ENCODE measurements at places on chromosomes 7 and 10. TPM values are rescaled to one million over a fixed set of nuclear protein-coding genes. Genes with fewer than 3 reads are reported as not detected.

The NKX1-2 gene
- not detected for total RNA-seq

The PNLIPRP1 gene
- total RNA-seq: not detected

The FGFR2 gene
- 22.9 TPM for total RNA-seq

The SPDYE1 gene
- not detected for total RNA-seq

The MKI67 gene
- total RNA-seq: 21.0 TPM

The OPN1SW gene
- not detected for total RNA-seq

The THSD7A gene
- total RNA-seq: 4.1 TPM

The LIPJ gene
- not detected for total RNA-seq

The IFT22 gene
- total RNA-seq: 3.3 TPM

The AKR1C8 gene
- total RNA-seq: not detected

The OPN4 gene
- total RNA-seq: not detected

The PIP gene
- total RNA-seq: not detected

The RHOBTB1 gene
- total RNA-seq: 5.1 TPM

The CFAP70 gene
- 2.9 TPM for total RNA-seq

DNA sequence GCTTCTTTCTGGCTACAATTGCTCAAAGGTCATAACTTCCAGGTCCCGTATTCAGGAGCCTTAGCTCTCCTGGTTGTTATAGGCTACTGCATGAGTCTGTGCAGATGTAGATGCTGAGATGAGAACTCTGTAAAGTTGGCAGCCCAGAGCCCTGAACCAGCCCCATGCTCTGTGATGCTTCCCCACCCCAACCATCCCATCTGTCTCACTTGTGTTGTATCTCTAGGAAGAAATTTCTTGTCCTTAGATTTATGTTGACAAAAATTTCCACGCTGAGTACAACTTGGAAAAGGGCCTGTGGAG is 61.2 kb upstream of the EEPD1 start:
- DNase-seq: no peak

DNA sequence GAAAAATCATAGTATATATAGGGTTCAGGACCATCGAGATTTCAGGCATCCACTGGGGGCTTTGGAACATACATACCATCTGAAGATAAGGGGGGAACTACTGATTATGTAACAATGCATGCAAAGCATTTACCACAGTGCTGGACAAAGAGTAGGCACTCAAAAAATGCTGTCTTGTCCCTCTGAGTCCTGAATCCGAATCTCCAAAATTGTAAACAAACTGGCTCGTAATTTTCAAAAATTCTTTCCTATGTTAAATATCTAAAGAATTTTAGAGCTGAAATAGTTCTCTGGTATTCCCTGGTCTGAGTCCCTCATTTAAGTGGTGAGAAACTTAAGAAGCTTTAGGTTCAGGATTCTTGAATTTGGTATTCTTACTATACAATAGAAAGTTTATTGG is 167.8 kb upstream of the ASAH2 start:
- DNase-seq: no peak

GRCh38 chr10:69119896-69120295 is 4.1 kb upstream of the VPS26A start:
- no peak for DNase-seq

DNA sequence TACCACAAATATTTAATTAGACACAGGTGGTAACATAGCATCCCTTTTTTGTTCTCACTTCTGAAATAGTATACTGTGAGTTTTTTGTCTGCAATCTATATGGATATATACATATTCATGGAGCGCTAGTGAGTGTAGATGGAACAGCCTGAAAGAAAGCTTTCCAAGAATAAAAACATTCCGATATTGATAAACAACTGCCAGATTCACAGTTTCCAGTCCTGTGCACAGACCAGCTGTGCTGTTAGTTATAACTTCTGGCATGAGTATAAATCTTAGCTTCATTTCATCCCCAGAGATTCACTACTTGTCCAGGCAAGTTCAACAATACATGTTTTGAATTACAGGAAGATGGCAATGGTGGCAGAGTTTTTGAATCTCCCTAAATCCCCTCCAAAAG is 467.1 kb upstream of the STEAP1 start:
- no peak for DNase-seq

DNA sequence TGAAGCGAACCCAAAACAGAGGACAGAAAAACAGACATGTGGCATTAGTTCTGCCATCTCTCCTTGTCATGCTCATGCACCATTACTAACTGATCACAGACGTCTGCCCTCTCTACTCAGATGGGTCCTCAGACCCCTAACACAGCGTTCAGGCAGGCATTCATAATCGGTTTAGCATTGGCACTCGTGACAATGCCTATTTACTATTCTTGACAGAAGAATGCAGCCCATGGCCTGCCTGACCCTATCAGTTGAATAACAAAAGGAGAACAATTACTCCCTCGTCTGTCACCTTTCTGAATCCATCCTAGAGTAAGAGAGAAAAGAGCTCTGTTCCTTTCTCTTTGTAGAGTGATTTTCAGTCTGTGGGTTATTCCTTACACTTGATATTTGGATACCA is 194.6 kb upstream of the PHYHIPL start:
- no peak for DNase-seq

GRCh38 chr7:151251328-151251688 is 2.8 kb upstream of the SMARCD3 start:
- no peak for DNase-seq

- peak; percentile 12 for DNase-seq
These were observed 8.1 kb downstream of the PGAM2 start for GRCh38 chr7:44057181-44057848.

DNA sequence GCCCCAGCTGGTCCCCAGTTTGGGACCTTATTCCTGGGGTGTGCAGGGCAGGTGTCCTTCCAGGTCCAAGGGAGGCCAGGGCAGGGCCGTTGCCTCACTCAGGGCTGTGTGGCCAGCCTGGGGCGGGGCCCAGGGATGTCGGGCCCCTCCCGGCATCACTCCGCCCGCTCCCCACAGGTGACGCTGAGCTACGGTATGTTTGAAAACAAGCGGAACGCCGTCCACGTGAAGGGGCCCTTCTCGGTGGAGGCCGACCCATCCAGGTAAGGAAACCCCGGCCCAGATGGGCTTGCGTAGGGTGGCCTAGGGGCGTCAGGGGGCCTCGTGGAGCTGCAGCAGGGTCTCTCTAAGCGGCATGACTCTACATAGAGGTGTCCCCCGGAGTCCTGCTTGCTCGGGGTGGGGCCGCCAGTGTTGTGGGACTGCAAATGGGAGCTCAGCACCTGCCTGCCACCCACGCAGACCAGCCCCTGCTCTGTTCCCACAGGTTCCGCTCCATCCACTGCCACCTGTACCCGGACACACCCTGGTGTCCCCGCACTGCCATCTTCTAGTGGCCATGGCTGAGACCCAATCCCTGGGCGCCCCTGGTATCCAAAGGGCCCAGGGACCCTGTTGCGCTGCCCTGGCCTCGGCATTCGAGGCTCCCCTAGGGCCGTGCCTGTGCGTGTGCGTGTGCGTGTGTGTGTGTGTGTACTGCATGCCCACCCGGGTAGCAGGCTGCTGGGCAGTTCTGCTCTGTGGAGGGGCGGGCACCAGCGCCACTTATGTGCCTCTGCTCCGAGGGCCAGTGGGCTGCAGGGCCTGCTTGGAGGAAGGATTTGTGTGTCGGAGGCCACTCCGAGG is 7.3 kb downstream of the LFNG start:
- DNase-seq: no peak

DNA sequence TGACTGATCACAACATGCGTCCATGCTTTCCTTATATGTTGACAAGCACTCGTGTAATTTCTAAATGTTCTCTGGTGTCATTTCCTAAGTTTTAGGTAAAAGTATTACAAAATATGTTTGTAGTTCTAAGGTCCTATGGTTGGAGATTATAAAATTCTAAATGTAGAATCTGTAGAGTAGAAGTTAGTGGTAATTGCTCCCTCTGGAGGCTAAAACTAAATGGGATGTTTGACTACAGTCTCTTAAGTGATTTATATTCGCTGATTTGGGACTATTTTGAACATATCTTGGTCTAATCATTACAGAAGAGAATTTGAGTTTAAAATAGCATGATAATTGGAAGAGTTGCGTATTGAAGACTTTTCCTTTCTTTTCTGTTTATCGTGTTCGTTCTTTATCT is 74.1 kb downstream of the ZMYND11 start:
- no peak for DNase-seq

GRCh38 chr7:42262964-42263363 is 26.0 kb upstream of the GLI3 start:
- no peak for DNase-seq

DNA sequence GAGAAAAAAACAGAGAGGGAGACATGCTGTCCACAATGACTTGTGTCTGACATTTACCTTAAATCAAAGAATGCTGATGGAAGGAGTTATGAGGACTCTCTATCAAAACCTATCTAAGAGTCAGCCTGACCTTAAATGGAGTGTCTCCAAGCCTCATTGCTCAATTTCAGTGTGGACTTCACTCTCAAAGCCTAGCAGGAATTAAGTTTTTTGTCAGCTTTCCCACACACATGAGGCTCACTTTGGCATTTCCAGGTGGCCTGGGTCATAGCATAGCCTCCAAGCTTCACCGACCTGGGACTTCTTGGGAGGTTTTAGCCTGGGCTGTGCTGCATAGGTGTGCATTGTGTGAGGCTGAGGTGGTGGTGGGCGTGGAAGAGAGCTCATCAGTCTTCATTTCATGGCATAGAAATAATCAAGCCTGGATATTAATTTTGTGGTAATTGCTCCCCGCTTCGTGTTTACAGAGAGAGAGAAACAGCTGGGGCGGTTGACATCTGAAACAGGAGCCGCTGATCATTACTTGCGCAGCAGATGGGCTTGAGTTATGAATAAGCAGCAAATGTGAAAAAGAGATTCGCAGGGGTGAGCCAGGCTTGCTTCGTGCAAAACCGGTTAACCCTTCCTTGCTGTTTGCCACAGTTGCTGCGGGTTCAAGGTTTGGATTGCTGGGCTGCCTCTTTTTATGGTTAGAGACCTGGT is 647.8 kb downstream of the INHBA start:
- DNase-seq: no peak

- peak; percentile 43 for DNase-seq
These were observed 997 bp upstream of the LDB1 start for GRCh38 chr10:102120991-102121738.

DNA sequence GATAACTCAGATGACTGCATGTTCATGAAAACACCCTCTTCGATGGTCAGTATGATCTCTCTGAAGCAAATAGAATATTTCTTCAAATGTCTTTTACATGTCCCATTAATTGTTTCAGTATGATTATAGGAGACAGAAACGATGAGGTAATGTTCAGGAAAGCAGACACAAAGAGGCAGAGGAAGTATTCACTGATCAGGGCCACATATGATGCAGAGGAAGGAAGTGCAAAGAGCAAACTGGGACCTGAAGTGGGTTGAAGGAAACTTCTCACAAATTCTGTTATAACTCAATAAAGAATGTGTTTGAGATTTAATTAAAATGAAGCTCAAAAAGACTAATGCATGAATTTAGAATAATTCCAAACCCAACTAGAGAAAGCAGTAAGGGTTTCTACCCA is 70.5 kb downstream of the TES start:
- no peak for DNase-seq

GRCh38 chr10:110013630-110014293 is 6.0 kb downstream of the ADD3 start:
- no peak for DNase-seq

GRCh38 chr7:80273327-80273726 is 138.7 kb downstream of the GNAI1 start:
- DNase-seq: no peak

DNA sequence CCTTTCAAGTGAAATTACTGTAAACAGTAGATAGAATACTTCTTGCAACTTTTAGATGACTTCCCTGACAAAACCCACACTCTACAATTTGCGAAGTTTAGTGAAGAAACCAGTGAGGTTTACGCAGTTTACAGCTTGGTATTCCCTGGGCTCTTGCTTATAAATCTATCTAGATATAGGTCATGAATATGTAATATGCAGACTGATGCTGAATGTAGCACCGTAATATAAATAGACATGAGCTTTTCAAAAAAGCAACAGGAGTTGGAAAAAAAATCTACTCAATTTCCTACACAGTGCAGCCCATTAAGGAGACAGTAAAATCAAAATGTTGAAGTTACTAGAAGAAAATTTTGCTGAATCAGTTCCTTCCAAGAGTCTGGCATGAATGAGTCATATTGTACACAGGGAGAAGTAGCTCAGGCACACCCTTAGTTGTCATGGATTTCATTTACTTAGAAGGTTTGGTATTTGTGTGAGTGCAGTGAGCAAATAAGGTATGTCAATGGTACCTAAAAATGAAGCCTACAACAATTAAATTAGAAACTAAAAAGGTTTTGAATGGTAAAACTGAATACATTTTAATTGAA is 67.7 kb upstream of the NEUROD6 start:
- DNase-seq: no peak

- no peak for DNase-seq
These were observed 18.5 kb downstream of the AKR1B15 start for GRCh38 chr7:134567368-134567767.

- no peak for DNase-seq
These were observed 2.3 kb downstream of the GSDME start for GRCh38 chr7:24754906-24755506.

DNA sequence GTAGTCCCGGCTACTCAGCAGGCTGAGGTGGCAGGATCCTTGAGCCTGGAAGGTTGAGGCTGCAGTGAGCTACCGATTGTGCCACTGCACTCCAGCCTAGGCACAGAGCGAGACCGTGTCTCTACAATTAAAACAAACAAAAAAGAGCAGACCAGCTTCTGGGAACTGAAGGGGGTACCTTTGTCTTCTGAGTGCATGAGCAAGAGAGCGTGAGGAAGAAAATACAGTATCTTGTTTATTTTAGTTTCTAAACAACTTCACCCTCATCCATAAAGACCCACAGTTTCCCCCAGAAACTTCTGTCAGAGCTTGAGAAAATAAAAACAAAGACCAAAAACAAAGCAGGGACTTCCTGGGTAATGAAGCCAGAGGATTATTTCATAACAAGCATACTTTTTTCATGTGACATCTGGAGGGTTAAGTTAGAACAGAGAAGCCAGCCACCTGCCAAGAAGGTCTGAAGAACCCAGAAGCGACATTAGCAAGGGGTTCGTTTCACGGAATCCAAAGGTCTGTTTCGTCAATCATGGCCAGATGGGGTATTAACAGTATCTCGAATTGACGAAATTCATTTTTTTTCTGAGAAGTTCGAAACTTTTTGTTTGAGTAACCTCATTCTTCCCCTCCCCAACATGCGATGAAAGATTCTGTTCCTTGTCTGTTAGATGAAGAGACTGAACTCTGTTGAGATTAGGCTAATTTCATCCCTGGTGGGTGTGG is 10.2 kb upstream of the IL2RA start:
- DNase-seq: peak; percentile 60

- no peak for DNase-seq
These were observed 520.8 kb downstream of the DNAJB6 start for GRCh38 chr7:157857578-157858075.

DNA sequence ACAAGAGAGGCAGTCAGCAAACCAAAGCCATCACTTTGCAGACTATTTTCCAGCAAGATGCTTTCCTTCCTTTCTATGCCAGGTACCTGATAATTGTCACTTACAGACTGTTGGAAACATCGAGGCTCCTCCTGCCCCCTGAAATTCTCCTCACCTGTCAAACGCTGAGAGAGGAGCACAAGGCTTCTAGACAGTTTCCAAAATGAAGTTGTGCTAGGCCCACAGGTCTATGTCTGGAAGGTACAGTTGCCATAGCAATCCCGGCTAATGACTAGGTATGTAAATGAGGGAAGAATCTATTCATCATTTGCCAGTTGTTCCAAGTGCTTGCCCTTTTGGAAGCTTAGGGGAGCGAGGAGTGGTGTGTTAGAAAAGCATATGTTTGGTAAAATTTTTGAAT is 334.4 kb downstream of the CALN1 start:
- DNase-seq: no peak

Measured in Peyer's patch (tissue), 4 donors.